ENCODE measurements at places on chromosomes 2 and 18.

DNA sequence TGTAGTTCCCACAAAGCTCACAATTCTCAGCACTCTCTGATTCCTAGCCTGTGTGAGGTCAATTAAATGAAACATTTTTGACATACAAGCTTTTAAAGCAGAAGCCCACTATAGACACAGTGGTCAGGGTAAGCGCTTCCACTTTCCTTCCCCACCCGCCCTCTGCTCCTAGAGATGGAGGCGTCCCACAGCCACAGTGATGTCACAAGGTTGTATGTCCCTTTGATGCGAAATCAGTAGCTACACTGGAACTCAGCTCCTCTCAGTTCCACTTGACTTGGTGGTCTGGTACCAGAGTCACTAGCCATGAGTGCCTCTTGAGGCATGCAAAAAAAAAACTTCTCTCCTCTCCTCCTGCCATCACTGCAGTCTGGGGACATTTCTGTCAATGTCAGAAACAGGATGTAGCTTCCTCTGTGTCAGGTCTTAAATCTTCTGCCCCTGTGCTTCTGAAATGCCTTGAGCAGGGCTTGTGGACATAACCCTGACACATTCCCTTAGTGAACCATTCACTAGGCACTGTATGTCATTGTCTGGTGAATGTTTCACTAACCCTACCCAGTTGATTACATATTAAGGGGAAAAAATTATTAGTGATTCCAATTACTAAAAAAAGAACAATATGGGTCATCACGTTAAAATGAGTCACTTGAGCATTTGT is 7.8 kb downstream of the SULT1C4 start:
- no peak for DNase-seq

GRCh38 chr2:71965530-71965929 is 182.1 kb downstream of the CYP26B1 start:
- DNase-seq = no peak

- no peak for DNase-seq
Measured at GRCh38 chr2:198285216-198285615, 480.8 kb downstream of the PLCL1 start.

- DNase-seq = no peak
Measured at GRCh38 chr2:102780467-102780866, 18.6 kb downstream of the TMEM182 start.

GRCh38 chr18:25310045-25310444 is 41.9 kb downstream of the ZNF521 start:
- DNase-seq = no peak

GRCh38 chr2:155100261-155100660 is 401.8 kb downstream of the KCNJ3 start:
- DNase-seq = no peak

- DNase-seq = no peak
Measured at GRCh38 chr2:114024326-114024725, 134.4 kb downstream of the ACTR3 start.

GRCh38 chr18:993560-993959 is 88.9 kb downstream of the ADCYAP1 start:
- DNase-seq = no peak

- DNase-seq = no peak
Measured at GRCh38 chr18:3358310-3358709, 91.7 kb upstream of the TGIF1 start.

DNA sequence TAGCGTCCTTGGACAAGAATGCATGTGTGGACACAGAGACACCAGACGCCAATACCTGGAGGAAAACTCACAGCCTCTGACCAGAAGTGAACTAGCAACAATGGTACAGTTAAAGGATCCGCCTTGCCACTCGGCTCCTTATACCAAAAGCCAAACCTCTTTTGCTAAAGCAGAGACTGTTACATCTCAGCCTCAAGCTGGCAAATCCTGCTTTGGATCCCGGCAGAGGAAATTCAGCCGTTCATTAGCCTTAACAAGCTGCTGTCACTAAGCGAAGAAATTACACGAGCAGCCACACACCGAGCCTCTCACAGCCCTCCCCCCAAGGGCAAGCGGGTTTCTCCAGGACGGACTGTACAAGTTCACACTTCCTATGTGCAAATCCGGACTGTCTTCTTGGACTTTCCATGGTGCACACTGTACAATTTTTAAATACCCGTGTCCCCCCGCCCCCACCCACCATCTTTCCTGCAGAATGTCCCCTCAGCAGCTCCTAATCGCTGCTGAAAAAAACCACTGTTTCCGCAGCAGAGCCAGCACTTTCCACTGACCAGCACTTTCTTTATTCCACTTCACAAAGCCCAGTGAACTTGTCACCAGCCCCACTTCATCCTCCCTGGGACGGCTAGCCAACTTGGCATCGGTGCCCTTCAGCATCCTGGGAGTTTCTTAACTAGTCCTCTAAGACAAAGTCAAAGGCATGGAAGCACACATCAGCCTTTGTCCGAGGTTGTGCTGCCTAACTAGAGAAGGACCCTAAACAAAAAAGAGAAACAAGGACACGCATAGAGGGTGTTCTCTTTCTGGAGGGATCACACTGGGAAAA is 1.5 kb downstream of the KLF7 start:
- no peak for DNase-seq

DNA sequence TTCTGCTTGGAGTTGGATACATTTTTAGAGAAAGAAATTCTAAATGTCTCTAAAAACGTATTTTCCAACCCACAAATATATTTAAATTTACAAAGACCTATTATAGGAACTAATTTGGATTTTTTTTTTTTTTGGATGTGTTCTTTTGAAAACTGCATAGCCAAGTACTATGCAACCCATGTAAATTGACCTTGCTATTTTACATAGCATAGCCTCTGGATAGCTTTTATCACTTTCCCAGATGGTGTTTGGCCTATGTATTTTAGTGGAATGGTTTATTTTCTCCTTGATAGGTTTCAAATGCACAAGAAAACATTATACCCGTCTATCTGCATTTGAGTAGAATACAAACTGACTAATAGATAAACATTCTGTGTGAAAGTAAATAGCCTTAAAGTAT is 130.0 kb downstream of the FIGN start:
- no peak for DNase-seq

- no peak for DNase-seq
Measured at GRCh38 chr2:215000721-215001120, 137.7 kb downstream of the ABCA12 start.

DNA sequence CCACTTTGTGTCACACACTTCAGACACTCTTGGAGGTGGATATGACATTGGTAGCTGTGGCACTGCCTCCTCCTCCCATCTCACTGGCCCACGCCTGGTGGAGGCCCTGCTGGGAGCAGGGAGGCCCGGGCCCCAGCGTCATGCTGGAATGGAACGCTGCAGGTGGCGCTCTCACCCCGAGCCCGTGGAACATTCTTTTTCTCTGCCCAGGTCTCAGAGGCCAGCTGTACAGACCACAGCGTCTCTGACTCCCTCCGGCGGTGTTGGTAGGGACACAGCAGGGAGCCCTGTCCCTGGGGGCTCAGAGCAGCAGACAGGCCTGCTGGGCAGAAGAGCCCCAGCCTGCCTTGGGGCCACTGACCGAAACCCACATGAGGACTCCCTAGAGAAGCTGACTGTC is 218.1 kb downstream of the TWIST2 start:
- no peak for DNase-seq

GRCh38 chr2:169822785-169823392 is 1.8 kb downstream of the METTL5 start:
- DNase-seq = no peak

DNA sequence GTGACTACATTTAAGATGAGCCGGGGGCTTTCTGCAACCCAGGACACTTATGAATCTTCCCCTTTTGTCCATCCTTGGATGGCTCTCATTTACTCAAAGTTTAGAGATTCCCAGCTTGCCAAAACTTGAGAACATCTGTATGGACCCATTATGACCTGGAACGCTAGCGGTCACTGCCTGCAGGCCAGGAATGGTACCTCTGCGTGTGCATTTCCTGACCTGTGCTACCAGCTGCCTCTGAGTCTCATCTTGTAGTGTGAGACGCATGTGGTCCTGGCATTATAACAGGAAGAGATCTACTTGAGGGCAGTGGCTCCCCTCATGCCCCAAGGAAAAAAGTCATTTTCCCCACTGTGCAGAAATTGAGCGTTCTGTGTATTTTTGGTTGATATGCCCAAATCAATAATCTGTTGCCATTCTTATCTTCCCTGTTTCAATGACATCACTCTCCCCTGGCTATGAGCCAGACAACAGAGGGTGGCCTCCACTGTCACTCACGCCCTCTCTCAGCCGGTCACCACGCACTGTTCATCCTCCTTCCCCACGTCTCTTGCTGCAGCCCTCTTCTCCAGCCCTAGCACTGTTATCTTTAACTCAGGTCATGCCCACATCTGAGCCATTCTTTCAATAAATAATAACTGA is 28.5 kb upstream of the NPAS2 start:
- no peak for DNase-seq

GRCh38 chr2:75238670-75239330 is 39.5 kb upstream of the TACR1 start:
- no peak for DNase-seq

GRCh38 chr2:17762451-17762850 is 8.5 kb downstream of the GEN1 start:
- no peak for DNase-seq

GRCh38 chr2:209762563-209762962 is 9.1 kb upstream of the UNC80 start:
- no peak for DNase-seq

GRCh38 chr18:43010611-43011010 is 104.9 kb downstream of the RIT2 start:
- DNase-seq = no peak

DNA sequence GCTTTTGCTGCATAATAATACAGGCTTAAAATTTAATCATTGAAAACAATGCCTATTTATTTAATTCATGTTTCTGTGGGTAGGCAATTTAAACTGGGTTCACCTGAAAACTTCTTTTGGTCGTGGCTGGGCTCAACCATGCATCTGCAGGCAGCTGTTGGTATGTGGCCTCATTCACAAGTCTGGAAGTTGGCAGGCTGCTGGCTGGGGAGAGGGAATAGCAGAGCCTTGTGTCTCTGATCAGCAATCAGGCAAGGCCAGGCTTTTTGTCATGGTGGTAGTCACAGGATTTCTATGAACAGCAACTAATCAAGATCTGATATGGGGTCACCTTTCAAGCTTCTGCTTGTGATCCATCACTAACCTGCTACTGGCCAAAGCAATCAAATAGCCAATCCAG is 130.1 kb upstream of the KCNJ3 start:
- DNase-seq = no peak

DNA sequence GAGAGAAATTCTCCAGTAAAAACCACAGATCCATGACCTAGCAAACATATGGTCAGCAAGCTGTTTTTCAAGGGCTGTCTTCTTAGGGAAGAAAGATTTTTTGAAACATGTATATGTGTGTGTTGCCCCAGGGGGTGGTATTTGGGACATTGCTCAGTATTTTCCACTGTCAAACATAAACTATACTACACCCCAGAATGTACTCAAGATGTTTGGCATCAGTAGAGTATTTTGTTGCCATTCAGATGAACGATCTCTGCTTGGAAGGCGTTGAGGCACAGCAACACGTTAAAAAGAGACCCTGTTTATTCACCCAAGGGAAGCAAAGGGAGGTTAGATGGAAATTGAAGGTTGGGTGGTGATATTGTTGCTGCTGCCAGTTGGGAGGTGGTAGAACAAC is 30.0 kb downstream of the EEF1B2 start:
- DNase-seq = no peak

- no peak for DNase-seq
Measured at GRCh38 chr2:225438248-225438647, 38.7 kb downstream of the NYAP2 start.

DNA sequence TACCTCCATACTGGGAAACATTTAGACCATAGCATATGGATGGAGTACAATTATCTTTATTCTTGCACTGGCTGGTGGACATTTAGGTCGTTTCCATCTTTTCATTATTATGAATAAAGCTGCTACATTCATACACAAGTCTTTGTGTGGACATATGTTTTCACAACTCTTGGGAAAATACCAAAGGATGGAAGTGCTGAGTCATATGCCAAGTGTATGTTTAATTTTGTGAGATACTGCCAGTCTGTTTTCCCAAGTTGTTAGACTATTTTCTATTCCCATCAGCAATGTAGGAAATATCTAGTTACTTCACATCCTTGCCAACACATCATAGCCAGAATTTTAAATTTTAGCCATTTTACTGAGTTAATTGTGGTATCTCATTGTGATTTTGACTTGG is 91.5 kb downstream of the GALNT13 start:
- DNase-seq = no peak

- DNase-seq = no peak
Measured at GRCh38 chr2:37849911-37850310, 75.2 kb upstream of the RMDN2 start.

GRCh38 chr18:58581265-58581664 is 47.6 kb downstream of the ALPK2 start:
- no peak for DNase-seq

GRCh38 chr18:77077401-77077800 is 55.2 kb downstream of the MBP start:
- no peak for DNase-seq

GRCh38 chr2:241902357-241902991 is 32.9 kb downstream of the RTP5 start:
- DNase-seq = no peak

DNA sequence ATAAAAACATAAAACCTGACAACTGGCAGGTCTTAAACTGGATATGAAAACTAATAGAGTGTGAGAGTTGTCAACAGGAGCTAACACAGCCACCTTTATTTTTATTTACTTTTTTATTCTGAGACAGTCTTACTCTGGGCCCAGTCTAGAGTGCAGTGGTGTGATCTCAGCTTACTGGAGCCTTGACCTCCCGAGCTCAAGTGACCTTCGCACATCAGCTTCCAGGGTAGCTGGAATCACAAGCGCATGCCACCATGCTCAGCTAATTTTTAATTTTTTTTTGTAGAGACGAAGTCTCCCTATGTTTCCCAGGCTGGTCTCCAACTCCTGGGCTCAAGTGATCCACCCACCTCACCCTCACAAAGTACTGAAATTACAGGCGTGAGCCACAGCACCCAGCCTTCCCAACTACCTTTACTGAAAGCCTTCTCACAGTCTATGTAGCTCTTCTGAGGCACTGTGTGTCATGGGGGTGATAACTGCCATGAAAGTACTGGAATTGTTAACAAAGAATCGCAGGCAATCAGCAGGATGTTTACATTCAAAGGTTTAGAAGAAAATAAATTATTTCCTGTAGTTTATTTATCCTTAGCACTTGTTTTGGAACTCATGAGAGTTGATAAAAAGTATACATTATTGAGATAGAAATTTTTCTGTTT is 24.3 kb downstream of the GDF7 start:
- no peak for DNase-seq

DNA sequence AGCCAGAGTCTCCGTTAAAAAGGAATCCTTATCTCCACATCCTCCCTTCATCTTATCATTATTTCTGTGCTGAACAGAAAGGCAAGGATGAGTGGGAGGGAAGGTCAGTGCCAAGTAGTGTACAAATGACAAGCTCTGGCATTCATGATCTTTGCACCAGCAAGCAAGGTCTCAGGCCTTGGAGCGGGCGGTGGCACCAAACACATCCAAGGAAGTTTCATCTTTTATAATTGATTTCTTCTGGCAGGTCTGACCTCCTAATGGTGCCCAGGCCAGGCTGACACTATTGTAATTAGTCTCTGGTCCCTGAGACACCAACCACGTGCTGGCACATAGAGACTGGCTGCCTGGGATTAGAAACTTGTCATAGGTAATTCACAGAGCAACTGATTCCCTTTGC is 336.6 kb downstream of the EN1 start:
- DNase-seq = no peak
